ENCODE measurements at places on chromosomes 5 and 9.

DNA sequence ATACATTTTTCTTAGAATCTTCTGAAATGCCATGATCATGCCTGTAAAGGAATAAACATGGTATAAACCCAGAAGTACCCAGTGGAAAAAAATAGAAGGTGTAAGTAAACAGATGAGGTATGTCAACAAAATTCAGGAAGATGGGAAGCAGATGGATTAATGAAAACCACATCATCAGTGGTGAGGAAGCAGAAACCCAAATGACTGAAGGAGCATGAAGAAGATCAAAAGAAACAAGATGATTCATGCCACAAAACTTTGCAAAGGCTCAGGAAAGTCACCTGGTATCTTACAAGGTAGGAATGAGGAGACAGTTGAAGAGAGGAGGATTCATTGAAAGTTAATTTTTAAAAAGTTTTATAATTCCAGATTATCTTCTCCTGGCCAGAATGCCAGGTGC, 132.8 kb upstream of the PAPPA start:
- no peak for DNase-seq

GRCh38 chr9:106350777-106351176, 512.2 kb upstream of the ZNF462 start:
- DNase-seq: no peak

- DNase-seq: no peak
Observed at GRCh38 chr9:16559418-16560188, 310.9 kb downstream of the BNC2 start.

GRCh38 chr9:26375448-26375847, 517.2 kb downstream of the CAAP1 start:
- no peak for DNase-seq

- no peak for DNase-seq
Observed at GRCh38 chr5:175652741-175653663, 4.9 kb upstream of the HRH2 start.

DNA sequence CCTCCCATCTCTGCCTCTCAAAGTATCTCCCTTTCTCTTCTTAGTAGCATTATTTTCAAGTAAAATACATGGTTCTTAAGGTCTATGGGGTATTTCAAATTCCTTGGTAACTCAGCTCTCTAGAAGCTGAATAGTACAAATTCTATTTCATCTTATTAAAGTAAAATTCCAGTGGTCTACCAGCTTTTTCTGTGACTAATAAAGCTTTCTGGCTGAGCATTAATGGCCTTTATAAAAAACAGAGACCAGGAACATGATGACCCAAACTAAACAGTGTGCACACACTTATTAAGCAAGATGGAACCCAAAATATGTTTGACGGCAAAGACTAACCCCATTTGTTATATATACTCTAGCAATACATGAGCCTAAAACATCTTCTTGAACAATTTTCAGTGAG, 142.6 kb downstream of the OR2K2 start:
- no peak for DNase-seq

- no peak for DNase-seq
Observed at GRCh38 chr5:57559110-57559635, 76.6 kb upstream of the ACTBL2 start.

- DNase-seq: no peak
Observed at GRCh38 chr5:39301406-39301805, 62.9 kb downstream of the C9 start.

- DNase-seq: no peak
Observed at GRCh38 chr5:148094336-148094735, 30.6 kb downstream of the SPINK5 start.

DNA sequence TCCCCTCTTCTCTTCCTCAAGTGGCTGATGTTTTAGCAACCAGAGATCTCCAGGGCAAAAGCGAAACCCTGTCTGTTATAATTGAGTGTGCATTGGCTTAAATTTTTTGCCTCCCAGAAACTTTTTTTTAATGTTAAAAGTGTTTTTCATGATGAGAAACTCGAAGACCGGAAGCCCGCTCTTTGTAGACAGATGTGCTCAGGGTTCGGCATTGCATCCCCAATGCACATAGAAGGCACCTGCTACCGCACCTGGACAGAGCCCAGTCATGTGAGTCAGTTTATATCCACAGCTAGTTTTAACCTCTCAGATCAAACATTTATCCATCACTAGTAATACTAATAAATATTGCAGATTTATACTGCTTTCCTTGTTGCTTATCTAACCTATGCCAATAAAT, 19.5 kb upstream of the NADK2 start:
- no peak for DNase-seq

- no peak for DNase-seq
Observed at GRCh38 chr5:1219098-1219767, 5.9 kb upstream of the SLC6A18 start.

Measured in memory B cell (primary cell).